Stimulated activated CD8-positive, alpha-beta memory T cell treated with anti-CD3 and anti-CD28 coated beads, Interleukin-2, amount 100 ng/mL, for 48 hours (primary cell): ENCODE measurements at places on chromosomes 4 and X.

DNA sequence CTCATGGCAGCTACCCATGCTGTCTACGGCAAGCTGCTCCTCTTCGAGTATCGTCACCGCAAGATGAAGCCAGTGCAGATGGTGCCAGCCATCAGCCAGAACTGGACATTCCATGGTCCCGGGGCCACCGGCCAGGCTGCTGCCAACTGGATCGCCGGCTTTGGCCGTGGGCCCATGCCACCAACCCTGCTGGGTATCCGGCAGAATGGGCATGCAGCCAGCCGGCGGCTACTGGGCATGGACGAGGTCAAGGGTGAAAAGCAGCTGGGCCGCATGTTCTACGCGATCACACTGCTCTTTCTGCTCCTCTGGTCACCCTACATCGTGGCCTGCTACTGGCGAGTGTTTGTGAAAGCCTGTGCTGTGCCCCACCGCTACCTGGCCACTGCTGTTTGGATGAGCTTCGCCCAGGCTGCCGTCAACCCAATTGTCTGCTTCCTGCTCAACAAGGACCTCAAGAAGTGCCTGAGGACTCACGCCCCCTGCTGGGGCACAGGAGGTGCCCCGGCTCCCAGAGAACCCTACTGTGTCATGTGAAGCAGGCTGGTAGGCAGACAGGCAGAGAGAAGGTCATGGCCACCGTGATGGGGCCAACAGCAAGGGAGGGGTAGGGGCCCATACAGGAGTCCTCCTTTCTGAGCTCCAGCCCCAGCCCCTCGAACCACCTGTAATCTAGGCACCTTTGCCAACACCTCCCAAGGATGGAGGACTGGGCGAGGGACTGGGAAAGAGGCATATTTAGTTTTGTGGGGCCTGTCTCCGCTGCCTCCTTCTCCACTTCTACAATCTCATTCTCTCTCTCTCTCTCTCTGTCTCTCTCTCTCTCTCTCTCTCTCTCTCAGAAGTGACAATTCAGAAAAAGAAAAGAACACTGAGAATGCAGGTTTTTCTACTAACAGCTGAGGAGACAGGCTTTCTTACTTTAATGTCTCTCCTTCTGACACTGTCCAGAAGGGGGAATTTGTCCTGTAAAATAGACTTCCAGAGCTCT, 4.7 kb upstream of the TSPYL2 start:
- no peak for DNase-seq

DNA sequence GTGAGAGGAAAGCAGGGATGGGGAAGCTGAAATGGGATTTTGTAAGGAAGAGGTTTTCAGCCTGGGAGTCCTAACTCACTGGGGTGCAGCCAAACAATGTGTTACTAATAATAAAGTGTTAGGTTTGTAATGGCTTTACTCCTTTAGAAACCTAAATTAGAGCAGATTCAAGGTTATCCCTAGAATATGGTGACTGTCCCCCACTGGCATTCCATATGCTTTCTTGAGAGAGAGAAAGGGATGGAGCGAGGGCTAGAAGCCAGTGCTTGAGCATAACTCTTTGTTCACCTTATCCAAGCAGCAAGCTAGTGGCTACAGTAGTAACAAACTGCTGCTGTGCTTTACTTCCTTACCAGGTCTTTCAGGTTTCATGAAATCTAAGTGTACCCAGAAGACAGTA, 249.1 kb upstream of the PGRMC2 start:
- no peak for DNase-seq

DNA sequence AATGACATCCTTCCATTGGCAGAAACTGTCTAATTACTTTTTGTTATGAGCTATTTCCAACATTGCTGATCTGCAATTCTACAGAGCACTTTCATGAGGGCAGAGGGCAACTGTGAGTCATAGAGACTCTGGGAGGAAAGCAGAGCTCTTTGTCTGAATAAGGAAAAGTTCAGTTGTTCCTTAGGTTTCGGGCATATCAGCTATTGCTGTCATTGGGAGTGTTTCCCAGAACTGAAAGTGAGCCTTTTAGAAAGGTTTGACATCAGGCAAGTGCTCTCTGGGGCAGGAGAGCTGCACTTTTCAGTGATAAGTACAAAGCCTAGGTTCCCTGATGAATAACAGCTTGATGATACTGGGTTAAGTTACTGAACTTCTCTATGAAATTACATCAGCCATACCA, 119.2 kb upstream of the EDNRA start:
- DNase-seq = no peak

DNA sequence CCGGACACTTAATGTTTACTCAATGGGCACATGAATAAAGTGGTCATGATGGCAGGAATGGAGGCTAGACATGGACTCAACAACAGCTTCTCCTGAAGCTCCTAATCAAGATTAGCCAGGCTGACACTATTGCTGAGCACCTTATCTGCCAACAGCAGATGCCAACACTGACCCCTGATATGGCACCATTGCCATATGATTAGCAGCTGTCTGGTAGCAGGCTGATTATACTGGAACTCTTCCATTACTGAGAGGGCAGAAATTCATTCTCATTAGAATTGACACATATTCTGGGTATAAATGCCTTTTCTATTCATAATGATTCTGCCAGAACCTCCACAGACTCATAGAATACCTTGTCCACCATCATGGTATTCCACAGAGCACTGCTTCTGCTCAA, 18.4 kb upstream of the AFF1 start:
- no peak for DNase-seq

GRCh38 chr4:169958629-169959028, 67.6 kb downstream of the MFAP3L start:
- DNase-seq = no peak

- peak; percentile 94 for DNase-seq
Observed at GRCh38 chrX:318068-318738, 393 bp downstream of the GTPBP6 start.

DNA sequence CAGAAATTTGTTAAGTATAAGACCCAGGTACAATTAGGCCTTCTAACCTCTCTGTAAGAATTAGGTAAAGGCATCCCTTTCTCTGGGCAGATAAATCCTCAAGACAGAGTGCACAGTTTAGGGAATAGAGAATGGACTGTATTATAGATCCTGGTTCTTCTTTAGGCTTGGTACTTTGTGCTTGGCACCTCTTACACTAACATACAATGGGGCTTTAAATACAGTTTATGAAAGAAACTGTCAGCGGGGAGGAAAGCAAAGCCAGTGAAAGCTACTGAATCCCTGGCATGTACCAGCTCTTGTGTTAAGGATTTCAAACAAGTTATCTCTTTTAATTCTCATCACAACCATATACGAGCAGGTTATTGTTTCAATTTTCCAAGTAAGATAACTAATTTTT, 1350.0 kb downstream of the ADGRL3 start:
- DNase-seq = no peak

- no peak for DNase-seq
Observed at GRCh38 chr4:56183344-56183959, 203.8 kb downstream of the AASDH start.

- no peak for DNase-seq
Observed at GRCh38 chr4:139011225-139011950, 4.2 kb upstream of the NOCT start.

- no peak for DNase-seq
Observed at GRCh38 chr4:139641218-139641617, 24.4 kb upstream of the MGST2 start.

GRCh38 chr4:5707778-5708448, 446 bp downstream of the EVC2 start:
- DNase-seq = no peak

GRCh38 chrX:33195698-33196097, 15.7 kb downstream of the DMD start:
- no peak for DNase-seq

GRCh38 chr4:138609943-138610350, 367.8 kb upstream of the SLC7A11 start:
- no peak for DNase-seq

DNA sequence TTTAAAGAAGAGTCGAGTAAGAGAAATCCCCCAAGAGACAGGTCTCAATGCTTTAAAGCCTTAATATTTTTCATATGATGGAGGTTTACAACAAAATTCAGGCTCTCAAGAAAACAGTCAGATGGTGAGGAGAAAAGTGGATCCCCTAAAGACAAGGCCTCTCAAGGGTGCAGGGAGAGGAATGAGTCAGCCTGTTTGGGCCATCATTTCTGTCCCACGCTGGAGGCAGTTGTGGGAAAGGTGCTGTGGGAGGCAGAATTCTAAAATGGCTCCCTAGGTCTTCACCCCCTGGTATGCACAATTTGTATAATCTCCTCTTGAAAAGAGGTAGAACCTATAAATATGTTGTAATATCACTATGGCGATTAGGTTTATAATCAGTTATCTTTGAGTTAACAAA, 4.6 kb upstream of the TIFA start:
- no peak for DNase-seq

- no peak for DNase-seq
Observed at GRCh38 chr4:5037553-5038551, 13.4 kb upstream of the STK32B start.

GRCh38 chr4:15755321-15756155, 22.6 kb upstream of the CD38 start:
- peak; percentile 18 for DNase-seq

GRCh38 chr4:167176723-167177367, 57.4 kb downstream of the SPOCK3 start:
- DNase-seq = no peak
